ENCODE measurements at places on chromosomes 5 and 9.

DNA sequence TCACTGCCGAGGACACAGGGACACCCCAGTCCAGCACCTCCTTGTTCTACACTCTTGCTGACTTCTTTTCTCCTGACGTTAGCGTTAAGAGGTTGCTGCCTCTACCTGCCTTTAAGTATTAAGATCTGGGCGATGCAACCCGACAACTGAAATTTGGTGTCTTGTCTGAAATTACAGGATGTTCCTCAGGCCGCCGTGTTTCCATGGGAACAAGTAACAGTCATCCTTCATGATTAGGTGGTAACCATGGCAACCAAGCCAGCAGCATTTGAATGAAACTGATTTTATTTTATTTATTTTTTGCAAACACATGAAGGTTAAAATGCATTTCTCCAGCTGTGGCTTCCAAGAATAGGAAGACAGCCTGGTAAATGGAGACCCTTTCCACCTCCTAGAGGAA lies 20.8 kb downstream of the DAB2IP start:
- no peak for DNase-seq

- no peak for DNase-seq
These were observed 93.6 kb upstream of the TNC start for GRCh38 chr9:115211413-115212124.

- no peak for DNase-seq
These were observed 130.1 kb upstream of the SLC44A1 start for GRCh38 chr9:105114318-105114717.

DNA sequence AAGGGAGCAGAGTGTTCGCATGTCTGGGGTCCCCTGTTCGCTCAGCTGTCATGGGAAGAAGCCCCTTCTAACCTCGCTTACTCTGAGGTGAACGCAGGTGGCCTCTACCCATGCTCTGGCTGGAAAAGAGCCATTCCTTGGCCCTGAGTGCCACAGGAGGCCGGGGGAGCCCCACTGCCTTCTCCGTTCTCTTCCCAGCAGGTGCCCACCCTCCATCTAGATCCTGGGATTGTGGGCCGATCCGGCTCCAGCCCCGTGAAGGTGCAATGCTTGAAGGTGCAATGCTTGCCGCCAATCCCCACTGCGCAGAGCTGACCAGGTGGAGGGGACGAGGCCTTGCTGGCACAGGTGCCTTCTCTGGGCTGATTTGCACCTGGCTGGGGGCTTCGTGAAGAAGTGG lies 95.4 kb downstream of the MRPL36 start:
- no peak for DNase-seq

- DNase-seq: no peak
These were observed 271.1 kb downstream of the DENND1A start for GRCh38 chr9:123658792-123659191.

DNA sequence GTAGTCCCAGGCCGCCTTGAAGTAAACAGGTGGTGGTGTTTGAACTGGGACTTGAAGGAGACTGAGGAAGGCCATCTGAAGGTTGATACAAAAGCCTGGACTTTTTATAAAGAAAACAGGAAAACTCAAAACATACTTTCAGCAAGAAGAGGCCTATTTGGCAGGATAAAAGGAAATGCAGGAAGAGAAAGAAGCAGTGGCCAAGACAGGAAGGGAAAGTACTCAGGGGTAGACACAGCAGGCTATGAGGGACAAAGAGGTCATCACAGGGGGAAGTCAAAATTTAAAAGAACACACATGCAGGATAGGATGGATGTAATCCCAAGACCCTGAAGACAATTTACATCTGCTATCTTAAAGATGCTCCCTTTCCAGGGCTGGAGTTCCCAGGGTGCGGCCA lies 13.0 kb downstream of the TLE1 start:
- DNase-seq: no peak

- no peak for DNase-seq
These were observed 40.9 kb upstream of the TNC start for GRCh38 chr9:115158661-115159481.

DNA sequence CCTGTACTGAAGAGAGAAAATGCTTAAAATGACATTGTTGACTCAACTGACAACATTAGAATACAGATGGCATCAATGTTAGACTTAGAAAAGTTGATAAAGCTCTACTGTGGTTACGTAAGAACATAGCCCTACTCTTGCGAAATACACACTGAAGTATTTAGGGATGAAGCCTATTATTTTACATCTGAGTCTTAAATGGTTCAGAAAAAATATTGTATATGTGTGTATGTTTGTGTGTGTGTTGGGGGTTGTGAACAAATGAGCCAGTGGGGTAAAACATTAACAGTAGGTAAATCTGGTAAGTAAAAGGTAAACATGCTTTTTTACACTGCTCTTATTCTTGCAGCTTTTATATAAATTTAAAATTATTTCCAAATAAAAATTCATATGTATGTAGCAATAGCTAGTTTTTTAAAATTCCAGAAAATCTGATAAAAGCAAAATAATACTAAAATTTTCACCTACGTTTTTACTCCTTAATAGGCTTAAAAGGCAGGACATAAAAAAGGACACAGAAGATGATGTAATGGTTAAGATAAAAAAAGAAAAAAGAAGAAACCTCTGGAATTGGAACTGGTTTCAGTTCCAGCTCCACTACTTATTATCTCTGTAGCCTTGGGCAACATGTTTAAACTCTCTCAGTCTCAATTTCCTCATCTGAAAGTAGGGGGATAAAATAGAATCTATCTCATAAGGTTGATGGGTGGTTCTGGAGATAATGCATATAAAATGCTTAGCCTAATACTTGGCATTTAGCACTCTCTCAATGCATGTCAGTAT lies 44.3 kb downstream of the GARNL3 start:
- no peak for DNase-seq

- DNase-seq: no peak
These were observed 458.5 kb downstream of the ACTL7B start for GRCh38 chr9:108397286-108397685.

GRCh38 chr9:893843-894420 lies 52.4 kb downstream of the DMRT1 start:
- DNase-seq: peak; percentile 50

DNA sequence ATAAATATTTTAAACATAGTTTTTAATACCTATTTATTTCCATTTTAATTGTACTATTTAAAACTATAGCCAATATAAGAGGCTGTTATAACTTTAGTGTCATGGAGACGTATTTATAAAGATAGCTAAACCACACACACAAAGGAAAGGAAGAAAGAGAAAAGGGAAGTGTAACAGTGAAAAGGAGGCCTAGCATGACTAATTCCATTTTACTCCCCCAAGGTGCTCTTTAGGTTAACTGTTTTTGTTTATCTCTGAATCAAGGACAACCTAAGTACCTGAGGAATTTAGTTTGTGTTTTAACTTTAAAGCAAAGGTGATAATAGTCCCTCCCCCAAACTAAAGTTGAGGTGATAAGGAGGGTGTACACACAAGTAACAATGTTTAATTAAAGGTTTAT lies 1188.9 kb upstream of the C9orf72 start:
- DNase-seq: no peak

All from COLO829 (cell line).